CD4-positive, CD25-positive, alpha-beta regulatory T cell (primary cell): ENCODE measurements at places on chromosomes 1 and 21. TPM values are rescaled to one million over a fixed set of nuclear protein-coding genes. Genes with fewer than 3 reads are reported as not detected.

DNA sequence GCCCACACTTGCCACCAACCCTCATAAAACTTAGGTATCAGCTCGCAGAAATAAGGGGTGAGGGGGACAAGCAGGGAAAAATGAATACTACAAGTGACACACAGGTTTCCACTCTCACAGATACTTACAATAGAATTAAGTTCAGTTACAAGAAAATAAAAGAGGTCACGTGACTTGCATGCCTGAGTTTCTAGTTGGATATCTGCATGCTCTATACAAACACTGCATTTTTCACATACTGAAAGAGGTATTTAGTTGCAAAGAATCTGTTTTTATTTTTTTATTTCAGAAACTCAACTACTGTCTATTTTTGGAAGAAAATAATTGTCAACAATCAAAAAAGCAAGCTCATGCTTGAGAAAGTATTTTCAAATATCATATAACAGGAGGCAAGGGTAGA is 43.5 kb downstream of the DPYD start:
- DNase-seq, result no peak

DNA sequence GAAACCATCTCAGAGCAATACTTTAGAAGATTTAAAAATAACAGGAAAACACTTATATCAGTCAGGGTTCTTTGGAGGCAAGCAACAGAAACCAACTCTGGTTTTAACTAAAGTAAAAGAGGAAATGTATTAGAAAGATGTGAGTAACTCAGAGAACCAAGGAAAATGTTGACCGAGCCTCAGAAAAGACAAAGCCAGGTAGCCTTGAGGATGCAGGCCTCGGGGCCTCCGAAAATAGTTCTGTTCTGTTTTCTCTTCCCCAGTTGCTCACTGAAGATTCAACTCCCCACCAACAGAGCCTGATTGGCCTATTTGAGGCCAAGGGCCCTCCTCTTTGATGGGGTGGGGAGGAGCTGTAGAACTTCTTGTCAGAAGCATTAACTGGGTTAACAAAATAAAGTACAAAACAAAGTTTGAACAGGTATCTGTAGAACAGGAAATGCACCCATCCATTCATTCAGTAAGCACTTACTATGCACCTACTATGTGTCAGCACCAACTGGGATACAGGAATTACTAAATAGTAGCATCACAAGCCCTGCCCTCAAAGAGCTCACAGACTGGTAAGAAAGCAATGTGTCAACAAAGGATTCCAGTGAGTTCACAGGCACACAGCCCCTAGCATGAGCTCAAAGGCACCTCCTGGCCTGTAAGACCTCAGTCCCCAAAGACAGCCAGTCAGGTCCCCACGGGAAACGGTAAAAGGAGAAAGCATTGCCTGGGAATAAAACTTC is 12.6 kb downstream of the SLAMF8 start:
- DNase-seq, result no peak

DNA sequence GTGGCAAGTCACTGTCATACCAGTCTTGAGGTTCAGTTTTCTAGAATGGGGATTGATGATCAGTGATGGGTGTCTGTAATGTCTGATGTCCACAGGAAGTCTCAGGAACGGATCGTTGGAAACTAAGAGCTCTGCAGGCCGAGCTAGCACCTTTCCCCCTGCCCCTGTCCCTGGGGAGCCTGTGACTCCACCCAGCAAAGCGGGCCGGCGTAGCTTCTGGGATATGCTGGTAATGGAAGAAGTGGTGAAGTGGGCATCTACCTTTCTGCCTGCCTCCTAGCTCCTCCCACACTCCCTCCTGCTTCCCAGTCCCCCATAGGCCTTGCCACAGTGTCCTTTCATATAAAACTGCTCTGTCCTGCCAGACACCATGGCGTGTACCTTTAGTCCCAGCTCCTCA is 13.4 kb downstream of the HYI start:
- no peak for DNase-seq

DNA sequence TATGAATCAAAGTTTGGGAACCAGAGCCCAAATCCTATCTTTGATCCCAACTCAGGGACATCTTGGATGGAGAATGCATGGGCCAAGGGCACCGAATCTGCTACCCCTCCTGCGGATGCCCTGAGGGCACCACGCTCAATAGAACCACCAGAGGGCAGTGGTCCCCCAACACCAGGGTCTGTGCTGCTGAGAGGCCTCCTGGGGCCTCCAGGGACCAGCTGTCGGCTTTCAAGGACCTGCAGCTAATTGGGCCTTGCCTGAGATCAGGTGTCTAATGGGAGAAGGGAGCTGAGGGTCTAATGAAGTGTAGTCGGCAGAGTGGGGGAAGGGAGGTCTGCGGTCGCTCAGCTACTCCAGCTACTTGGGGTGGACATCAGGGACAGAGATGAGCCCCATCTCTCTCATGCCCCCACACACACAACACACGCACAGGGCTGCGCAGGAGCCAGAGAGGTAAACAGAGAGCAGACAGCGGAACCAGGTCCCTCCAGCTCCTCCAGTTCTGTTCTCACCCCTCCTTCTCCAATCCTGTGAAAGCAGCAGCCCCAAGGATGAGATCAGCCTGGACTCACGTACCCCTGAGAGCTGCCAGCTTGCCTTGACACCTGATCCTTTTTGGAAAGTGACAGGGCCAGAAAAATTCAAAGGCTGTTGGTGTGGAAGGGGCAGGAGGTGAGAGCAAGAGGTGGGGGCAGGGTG is 34.9 kb upstream of the PPP1R15B start:
- peak; percentile 80 for DNase-seq

- no peak for DNase-seq
Measured at GRCh38 chr21:43764576-43765495, 11.3 kb downstream of the CSTB start.

DNA sequence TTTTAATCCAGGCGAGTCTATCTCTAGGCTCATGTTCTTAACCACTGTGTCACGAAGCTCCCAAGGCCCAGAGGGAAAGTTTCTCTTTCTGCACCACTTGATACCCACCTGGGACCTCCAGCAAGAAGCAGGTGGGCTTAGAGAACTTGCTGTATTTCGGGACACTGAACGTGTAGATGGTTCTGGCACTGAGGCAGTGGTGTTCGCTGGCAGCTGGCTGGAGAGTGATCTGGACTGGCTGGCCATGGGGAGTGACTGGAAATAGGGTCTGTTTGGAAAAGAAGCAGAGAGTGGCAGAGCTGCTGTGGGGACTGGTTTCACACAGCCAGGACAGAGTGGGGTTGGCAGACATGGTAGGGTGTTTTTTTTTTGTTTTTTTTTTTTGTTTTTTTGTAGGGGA is 16.4 kb upstream of the IL22RA1 start:
- no peak for DNase-seq

DNA sequence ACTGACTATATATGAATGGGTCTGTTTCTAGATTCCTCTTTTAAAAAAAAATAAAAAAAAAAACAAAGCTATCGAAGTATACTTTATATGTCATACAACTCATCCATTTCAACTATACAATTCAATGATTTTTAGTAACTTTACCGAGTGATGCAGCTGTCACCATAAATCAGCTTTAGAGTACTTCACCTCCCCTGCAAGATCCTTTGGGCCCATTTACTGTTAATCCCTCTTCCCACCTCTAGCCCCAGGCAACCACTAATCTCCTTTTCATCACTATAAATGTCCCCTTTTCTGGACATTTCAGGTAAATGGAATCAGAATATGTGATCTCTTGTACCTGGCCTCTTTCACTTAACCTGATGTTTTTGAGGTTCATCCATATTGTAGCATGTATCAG is 133.9 kb downstream of the PEX14 start:
- no peak for DNase-seq

DNA sequence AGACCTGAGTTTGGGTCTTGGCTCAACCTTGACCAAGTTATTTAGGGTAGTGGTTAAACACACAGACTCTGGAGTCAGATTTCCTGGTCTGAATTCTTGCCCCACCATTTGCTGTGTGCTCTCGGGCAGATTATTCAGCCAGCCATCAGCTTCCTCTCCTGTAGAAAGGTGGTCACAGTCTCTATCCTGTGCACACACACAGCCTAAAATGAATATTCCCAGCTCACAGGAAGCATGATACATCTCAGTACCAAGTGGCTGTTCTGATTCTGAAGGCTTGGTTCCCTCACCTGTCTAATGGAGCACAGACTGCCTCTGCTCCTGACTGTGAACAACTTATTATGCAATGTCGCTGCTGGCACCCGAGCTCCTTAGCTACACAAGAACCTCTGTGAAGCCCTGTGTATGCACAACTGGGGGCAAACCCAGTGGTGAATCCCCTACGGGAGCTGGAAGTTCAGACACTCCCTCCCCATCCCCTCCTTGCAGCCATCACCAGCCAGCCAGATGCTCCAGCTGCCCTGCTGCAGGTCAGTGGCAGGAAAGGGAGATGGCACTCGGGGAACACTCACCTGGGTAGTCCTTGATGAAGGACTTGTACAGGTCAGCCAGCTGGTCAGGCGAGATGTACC is 13.7 kb downstream of the ENO1 start:
- DNase-seq, result no peak

DNA sequence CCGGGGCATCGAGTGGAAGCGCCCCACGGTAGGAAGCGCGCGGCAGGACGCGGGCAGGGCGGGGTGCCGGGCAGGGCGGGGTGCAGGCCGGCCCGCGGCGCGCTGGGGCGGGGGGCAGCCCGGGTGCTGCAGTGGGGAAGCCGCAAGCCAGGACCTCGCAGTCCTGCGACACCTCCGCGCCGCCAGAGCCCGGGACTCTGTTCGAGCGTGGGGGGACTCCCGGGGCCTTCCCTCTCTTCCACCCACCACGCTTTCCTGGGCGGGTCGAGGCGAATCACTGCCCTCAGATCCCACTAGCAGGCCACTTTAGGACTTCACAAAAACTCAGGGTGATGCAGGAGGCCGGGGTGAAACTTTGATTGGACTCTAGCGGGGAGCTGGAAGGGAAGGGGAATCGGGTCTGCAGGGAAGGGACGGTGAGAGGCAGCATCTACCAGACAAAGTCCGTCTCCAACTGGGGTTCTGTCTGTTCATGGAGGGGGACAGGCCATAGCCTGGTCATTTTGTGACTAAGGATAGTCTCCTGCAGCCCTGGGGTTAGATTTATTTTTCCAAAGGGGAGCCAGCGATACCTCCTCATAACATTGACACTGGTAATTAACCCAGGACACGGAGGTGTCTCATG is 623 bp downstream of the CAPN2 start:
- DNase-seq, result peak; percentile 29

GRCh38 chr21:35066824-35067223 is 17.7 kb upstream of the RUNX1 start:
- no peak for DNase-seq

DNA sequence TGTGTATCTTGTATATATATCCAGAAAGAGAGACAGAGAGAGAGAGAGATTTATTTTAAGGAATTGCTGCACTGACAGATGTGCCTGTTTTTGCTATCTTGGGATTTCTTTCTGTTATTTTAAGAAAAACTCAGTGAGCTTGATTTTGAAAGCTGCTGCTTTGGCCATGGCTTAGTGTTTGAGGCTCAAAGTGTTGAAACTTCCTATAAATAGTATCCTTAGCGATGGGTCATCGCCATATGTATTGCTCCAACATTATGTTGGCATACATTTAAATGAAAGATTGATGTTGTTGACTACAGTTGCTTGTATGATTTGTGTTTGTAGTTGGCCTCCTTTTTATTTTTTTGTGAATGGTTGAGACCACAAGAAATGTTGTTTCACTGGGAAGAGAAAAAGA is 29.0 kb upstream of the NTPCR start:
- DNase-seq, result no peak

CITED4 gene
- polyA plus RNA-seq, result 7.0 TPM

DNA sequence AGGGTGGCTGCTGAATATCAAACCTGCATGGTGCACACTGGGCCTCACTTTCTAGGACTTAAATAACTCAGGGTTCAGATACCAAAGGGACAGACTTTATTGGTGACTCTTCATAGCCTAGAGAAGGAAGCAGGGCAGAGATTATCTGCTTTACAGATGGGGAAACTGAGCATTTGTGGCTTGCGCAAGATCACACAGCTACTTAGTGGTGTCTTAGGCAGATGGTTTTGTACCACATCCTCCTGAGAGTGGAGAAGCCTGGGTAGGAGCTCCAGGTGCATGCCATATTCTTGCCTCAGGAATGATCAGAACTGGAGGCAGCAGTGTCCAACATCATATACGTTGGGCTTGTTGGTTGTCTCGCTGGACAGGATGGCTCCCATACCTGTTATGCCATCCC is 6.8 kb upstream of the DPH2 start:
- DNase-seq, result no peak
